Cortex of kidney (tissue), 1 donor: ENCODE measurements at places on chromosomes 12 and 14.

DNA sequence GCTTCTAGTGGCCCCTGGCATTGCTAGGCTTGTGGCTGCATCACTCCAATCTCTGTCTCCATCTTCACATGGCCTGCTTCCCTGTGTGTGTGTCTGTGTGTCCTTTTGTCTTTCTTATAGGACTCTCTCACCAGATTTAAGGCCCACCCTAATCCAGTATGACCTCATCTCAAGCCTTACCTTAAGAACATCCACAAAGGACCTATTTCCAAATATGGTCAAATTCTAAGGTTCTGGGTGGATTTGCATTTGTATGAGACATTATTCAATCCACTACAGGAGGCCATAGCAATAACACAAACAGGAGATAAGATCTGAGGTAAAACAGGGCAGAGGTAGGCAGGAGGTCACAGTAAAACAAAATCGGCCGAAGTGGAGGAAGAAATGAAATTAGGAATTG is 375.9 kb downstream of the BTG1 start:
- no peak for DNase-seq

DNA sequence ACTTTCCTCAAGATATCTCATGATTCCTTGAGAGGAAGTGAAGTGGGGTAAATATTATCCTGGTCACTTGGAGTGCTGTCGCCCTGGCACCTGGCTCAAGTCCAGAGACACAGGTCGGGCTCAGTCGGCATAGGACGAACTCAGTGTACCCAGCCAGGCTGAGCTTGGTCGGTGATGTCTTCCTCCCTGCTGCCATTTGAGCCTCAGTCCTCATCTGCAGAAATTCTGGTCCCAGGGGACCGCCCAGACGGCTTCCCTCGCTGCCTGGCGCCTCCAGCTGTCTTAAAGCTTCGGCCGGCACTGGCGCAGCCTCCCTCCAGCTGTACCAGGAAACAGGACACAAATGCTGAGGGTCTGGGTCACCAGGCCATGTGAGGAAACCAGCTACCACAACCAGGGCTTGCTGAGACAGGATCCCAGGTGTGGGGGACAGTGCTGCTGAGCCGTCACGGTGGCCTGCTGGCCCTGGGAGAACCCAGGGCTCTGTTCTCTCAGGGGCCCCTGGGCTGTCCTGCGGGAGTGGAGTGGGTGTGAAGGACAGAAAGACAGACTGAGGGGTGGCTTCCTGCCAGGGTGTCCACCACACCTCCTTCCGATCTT is 5.0 kb upstream of the KLC1 start:
- no peak for DNase-seq

DNA sequence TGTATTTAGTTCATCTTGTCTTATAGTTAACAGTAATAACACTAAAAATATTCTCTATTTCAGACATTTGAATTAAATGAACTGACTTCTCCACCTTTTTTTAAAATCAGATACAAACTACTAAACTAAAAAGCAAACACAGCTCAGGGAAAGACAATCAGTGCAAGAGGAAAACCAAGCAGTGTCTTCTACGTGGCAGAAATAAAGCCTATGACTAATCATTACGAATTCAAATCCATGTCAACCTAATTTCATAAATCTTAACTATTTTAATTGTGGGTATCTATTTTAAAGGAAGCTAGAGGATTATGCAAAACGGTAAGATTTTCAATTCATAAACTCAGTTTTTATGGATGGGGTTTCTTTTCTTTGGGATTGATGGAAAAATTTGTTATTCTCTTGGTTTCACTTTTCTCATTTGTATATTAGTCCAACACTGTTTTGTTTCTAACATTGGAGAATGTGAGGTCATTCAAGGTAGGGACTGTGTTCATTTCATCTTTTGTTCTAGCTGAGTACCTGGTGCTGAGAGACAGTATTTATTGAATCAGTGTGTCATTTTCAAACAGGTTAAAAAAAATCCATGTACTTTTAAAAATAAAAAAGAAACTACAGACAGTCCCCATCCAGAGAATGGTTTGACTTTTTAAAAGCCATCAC is 12.8 kb upstream of the PALS1 start:
- no peak for DNase-seq

DNA sequence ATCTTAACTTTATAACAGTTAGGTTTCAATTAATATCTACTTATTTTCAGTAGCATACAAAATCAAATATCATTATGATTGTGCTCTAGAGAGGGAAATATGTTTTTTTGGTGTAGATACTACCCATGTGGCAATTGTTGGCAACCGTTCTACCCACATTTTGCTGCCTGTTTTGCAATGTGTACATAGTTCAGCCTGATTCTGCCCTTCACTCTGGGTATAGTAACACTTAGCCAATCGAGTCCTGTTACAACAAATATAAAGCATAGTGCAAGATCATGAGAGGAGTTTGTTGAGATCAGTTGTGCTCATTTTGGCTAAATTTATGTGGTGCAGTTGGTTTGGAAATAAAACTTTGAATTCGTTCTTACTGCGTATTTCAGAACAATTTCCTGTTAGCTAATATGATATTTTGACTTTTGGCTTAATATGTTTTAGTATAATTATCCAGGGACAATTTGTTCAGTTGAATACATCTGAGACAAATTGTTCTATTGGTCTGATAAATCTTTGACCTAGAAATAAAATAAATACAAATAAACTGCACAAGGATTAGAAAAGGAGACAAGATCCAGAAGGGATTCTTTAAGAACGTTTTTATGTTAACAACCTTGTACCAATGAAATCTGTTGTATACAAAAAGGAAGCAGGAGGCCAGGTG is 76.9 kb downstream of the ATF7IP start:
- DNase-seq, result no peak

DNA sequence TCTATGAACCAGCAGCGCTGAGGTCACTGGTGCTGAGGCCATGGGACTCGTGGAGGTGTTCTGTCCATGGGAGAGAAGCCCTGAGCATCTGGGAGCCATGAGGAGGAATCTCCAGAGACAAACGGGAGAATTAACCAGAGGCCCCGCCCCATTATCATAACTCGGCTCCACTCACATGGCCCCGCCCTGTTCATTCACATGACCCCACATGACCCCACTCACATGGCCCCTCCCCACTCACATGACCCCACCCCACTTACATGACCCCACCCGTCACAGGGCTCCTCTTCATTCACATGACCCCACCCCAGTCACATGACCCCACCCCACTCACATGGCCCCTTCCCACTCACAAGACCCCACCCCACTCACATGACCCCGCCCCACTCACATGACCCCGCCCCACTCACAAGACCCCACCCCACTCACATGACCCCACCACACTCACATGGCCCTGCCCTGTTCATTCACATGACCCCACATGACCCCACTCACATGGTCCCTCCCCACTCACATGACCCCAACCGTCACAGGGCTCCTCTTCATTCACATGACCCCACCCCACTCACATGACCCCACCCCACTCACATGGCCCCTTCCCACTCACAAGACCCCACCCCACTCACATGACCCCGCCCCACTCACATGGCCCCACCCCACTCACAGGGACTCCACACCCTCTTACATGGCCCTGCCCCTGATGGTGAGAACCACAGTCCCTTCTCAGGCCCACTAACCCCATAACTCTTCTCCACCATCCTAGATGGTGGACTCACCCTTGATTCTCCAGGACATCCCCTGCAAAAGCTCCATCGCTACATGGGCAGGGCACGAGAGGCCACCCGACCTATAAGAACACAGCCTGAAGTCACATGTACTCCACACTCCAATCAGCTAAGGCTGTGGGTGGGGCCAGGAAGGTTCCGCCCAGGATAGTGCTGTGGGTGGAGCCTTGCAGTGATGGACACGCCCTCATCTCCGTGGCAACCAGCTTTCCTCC is 151.1 kb upstream of the SFSWAP start:
- DNase-seq, result no peak

DNA sequence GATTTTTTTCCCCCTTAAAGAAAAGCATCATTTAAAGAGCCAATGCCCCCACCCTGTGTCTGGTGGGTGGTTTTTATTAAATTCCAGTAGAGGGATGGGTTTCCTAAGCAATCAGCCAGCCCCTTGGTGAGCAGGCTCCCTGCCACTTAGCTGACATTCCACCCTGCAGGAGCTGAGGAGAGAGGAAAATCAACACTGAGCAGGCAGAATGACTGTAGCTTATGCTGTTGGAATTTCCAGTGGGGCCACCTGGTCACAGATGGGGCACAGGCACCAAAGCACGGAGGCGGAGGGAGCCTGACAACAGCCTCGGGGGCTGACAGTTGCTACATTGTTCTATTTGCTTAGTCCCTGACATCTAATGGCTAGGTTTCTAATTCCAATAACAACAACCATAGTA is 127.7 kb downstream of the TMEM30B start:
- DNase-seq, result no peak

DNA sequence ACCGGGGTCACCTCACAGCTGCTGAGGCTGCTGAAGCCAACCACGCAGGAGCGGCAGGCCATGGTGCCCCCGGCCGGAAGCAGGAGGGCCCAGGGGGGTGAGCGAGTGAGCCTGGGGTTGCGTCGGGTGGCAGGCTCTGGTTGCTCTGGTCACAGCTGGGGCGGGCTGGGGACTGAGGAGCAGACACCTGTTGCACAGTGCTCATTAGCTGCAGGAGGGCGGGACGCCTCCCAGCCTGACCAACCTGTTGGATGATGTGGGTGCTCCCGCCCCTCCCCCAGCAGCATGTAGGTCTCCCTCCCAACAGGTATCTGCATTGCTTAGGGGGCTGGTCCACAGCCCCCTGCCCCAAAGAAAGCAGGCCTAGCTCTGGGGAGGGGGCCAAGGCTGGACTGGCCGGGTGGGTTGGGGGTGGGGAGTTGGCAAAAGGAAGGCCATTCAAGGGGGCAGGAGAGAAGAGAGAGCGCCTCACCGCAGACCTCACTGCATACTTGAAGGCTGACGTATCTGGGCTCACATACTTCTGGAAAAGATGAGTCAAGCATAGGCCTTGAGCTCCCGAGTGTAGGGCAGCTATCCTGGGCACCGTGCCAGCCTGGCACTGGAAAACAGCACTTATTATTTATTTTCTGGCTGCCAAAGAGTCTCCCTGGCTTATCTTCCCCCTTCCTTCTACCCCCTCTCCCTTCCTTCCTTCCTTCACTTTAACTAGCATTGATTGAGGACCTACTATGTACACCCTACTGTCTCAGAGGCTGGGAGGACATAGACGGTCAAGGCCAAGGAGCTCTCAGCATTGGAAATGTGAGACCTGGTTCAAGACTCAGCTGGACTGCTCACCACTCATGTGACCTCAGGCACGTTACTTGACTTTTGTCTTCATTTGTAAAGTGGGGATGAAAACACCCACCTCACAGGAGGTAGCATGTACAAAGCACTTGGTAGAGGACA is at the start of gene KRT80:
KRT80 (minus strand) TSS at position 174 of the 951 bp plus-strand sequence; CDS start at position 62, 112 bp downstream.
- DNase-seq, result no peak

DNA sequence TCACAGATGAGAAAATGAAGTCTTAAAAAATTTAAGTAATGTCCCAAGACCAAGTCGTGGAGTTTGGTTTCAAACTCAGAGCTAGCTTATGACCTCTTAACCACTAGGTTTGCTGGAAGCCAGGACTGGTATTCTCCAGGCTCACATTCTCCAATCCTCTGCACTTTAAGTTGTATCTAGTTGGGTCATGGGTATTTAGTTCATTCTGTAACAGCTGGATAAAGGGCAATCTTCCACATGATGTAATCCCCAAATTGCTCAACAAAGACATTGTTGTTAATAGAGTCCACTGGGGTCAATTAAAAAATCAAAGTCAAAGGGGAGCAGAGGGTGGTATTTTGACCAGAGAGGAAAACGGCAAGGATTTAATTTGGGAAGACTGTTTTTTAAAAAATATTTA is 17.8 kb upstream of the GAS2L3 start:
- DNase-seq, result no peak

- DNase-seq, result no peak
Measured at GRCh38 chr12:117452112-117452511, 90.7 kb upstream of the NOS1 start.

- DNase-seq, result no peak
Measured at GRCh38 chr14:20539906-20540305, 20.9 kb downstream of the RNASE9 start.

DNA sequence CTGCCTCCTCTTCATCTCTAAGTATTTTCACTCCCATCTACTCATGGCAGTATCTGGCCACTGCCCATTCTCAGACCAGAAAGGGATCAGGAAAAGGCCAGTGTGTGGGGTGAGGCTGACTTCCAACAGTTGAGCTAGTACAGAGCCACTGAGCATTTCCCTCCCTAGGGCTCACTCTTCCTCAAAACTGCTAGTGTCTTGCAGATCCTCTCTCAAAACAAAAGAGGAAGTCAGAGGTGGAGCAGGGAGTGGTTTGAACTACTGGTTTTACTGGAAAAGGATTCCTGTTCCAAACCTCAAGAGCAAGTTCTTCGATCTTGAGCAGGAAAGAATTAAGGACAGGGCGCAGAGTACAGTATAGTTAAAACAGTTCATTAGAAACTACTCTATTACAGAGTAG is 11.7 kb upstream of the RNASE10 start:
- DNase-seq, result no peak

DNA sequence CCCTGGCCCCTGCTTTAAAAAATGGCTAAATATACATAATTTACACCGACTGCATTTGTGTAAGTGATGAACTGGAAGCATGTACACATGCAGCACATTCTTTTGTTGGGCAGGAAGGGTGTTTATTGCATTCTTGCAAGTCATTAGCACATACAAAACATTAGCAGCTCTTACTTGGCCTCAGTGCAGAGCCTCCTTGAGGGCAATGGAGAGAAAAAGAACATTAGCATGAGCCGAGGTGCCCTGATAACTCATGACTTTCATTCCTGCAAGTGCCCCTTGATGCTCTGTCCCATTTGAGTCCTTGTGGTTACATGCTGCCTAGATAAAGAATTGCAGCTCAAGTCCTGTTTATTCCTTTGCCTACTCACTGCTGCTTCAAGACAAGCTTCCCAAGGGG is 61.9 kb downstream of the PAX9 start:
- no peak for DNase-seq

- no peak for DNase-seq
Measured at GRCh38 chr12:96398424-96399119, 1.7 kb downstream of the CDK17 start.

DNA sequence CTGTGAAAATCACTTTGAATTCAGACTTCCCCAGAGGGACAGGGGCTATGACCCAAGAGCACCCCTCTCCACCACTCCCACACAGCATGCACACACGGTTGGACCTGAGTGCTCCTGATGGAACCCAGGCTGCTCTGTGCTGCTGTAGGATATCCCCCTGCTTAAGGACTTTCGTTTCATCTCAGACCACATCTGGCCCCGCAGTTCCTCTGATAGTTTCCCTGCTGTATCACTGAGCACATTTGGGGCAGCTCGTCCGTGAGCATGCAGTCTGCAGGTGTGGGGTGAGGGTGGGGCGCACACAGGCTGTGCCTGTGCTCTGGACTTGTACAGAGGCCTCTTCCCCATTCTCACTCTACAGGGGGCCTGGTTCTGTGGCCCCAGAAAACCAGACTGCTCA is 345.2 kb upstream of the FKBP4 start:
- DNase-seq, result no peak
